ENCODE measurements at places on chromosomes 11 and 22. TPM values are rescaled to one million over a fixed set of nuclear protein-coding genes. Genes with fewer than 3 reads are reported as not detected.

C1QTNF4 gene
- total RNA-seq: 0.42 TPM

H19 gene
- total RNA-seq: 61.0 TPM

AQP11 gene
- 0.27 TPM for total RNA-seq

POU2F3 gene
- total RNA-seq: not detected

RHOD gene
- total RNA-seq: 190 TPM

KRTAP5-7 gene
- not detected for total RNA-seq

ADORA2A gene
- 1.4 TPM for total RNA-seq

CD3D gene
- not detected for total RNA-seq

MMP27 gene
- total RNA-seq: not detected

LDHAL6A gene
- total RNA-seq: not detected

DNA sequence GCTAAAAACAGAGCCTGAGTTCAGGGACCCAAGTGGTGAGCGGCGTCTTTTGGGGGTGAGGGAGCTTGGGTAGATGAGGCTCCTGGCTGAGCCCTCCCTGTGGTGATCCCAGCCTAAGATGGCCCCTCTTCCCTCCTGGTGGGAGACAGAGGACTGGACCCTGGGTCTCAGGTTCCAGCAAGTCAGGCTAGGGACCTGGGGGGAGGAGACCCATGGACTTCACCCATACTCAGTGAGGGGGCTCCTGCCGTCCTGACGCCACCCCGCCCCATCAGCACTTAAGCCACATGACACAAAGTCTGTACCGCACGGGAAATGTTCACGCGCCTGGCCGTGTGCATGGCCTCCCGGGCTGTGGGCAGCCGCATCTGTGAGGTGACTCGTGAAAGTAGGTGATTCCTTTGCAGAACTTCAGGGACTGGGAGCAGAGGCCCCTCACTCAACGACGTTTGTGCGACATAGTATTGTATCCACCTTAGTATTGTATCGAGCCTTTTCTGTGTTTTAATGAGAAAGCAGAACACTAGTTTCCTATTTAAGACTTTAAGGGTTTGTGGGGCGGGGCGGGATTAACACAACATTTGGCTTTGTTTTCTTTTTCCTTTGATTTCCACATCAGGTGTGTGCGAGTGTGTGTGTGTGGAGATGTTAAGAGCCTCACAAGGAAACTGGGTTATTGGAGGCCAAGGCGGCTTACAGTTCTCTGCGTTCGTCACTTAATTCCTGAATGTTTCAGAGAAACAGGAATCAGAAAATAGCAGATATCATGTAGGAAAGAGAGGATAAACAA, 18.4 kb upstream of the TMEM191C start:
- DNase-seq: no peak

DNA sequence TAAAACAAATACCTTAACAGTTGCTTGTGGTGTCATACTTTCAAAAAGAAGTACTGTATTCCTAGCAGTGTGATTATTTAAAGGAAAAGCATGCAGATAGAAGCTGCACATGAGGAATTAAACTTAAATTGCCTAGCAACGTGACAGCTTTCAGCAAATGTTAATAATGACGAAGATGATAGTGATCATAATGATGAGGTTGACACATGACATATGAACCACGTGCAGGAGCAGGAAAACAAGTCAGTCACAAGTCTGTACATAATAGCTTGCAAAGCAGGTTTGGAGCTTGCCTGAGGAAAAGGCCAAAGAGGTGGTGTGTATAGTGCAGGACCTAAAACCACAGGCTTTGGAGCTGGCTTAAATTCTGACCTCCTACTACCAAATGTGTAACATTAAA, 30.6 kb upstream of the PIK3C2A start:
- no peak for DNase-seq

GRCh38 chr11:69950120-69950519, 128.0 kb upstream of the ANO1 start:
- peak; percentile 49 for DNase-seq

- no peak for DNase-seq
Measured at GRCh38 chr22:50245214-50246072, 620 bp upstream of the TUBGCP6 start.

GRCh38 chr11:32830796-32831195, 1.1 kb downstream of the PRRG4 start:
- peak; percentile 25 for DNase-seq

DNA sequence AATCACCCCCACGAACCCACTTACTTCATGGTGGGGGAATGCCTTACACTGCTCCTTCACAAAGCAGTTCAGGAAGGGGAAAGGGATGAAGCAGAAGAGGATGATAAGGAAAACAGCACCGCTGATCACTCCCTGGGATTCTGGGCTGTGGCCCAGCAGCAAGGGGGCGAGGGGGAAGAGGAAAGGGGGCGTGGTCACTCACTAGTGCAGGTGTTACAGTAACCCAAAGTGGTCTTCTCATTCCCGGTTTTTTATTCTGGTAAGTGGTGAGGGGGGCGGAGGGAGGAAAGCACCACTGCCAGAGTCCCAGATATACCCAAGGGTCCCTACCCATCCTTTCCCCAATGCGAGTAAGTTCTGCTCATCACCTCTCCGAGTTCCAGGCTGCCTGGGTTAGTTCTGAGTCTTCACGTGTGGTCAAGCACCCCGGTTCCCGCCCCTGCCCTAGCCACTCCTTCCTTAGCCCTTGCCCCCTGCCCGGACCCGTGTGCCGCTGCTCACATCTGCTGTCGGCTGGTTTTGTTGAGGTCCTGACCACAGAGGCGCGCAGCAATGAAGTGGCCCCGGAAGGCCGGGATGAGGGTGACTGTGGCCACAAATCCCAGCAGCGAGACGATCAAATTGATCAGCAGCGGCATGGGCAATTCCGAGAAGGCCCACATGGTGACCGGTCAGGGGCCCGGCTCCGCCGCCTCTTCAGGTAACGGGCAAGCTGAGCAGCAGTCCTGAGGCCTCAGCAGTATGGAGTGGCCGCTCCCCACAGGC, 477 bp downstream of the DPAGT1 start:
- peak; percentile 41 for DNase-seq

DNA sequence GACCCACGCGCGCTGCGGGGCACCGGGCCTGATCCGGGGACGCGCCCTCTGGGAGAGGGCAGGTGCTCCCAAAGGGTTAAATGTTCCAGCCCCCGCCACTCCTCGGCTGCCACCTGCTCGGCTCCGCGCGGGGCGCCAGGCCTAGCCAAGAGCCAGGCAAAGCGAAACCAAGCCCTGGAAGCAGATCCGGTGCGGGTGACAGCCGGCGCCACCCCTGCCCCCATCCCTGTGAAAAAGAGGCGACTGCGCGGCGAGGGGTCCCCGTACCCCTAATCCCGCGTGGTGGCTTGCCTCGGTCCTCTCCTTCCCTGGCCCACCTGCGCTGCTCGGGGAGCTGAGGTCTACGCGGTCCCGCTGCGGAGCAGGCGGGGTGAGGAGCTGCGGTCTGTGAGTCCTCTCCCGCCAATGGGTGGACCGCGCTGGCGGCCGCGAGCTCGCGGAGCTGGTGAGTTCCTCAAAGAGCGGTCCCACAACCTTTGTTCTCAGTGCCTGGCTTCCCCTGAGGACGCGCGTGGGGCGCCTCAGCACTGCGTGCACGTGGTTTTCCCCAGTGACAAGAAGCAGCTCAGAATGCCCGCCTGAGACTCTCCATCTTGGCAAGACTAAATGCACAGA, at the start of gene ME3:
Gene ME3, minus strand, starts transcription at position 610 of the 615 bp plus-strand sequence.
- no peak for DNase-seq

- DNase-seq: no peak
Measured at GRCh38 chr11:123437236-123437979, 7.3 kb downstream of the GRAMD1B start.

DNA sequence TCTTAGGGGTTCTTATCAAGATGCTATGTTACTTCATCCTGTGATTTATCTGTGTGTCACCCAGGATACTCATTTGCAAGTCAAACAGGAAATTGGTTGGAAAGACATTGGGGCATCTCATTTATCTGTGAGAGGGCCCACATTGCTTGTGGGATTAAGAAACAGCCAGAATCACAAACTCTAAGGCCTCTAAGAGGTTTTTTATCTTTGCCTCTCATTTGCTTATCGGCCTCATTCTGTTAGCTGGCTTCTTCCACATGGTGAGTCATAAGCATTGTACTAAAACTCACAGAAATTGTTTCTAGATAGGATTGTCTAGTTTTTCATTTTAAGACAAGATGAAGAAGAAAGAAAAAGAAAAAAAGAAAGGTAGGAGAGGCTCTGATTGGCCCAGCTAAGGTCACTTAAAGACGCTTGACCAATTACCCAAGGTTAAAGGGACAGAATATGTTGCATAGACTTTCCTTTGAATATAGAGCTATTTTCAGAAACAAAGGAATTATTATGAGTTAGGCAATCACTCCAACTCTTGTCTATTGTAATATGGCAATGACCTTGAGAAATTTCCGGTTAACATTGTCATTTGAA, 121.9 kb downstream of the ARHGAP42 start:
- no peak for DNase-seq

- no peak for DNase-seq
Measured at GRCh38 chr22:29722151-29722550, 2.3 kb downstream of the CABP7 start.
